ENCODE measurements at places on chromosomes 5 and 9. TPM values are rescaled to one million over a fixed set of nuclear protein-coding genes. Genes with fewer than 3 reads are reported as not detected.

DNA sequence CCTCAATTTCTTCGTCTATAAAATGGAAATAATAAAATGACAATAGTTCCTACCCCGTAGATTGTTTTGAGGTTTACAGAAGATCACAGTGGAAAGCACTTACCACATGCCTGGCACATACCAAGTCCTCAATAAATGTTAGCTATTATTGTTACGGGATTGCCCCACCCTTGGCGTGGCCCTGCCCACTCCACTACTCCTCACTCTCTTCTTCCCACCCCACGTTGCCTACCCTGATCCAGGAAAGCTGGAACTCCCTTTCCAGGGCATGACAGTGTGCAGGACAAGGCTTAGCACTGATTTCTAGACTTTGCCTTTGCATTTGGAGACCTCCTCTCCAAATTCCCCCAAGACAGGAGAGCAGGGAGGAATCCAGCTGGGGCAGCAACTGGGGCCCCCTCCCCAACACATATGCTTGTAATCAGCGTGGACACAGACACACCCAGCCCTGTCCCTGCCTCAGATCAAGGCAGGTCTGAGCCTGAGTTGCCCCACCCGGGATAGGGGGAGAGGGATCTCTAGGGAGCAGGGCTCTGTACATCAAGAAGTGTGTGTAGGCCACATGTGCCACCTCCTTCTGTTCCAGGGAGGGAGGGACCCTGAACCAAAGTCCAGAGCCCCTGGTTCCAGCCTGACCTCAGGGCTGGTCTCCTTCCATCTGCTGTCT is 6.7 kb downstream of the SLC4A9 start:
- DNase-seq = no peak
- H3K36me3 ChIP-seq = no peaks in the 10 kb centered on the region
- no peaks in the 10 kb centered on the region for H3K27me3 ChIP-seq
- H3K4me1 ChIP-seq = no peaks in the 10 kb centered on the region

DNA sequence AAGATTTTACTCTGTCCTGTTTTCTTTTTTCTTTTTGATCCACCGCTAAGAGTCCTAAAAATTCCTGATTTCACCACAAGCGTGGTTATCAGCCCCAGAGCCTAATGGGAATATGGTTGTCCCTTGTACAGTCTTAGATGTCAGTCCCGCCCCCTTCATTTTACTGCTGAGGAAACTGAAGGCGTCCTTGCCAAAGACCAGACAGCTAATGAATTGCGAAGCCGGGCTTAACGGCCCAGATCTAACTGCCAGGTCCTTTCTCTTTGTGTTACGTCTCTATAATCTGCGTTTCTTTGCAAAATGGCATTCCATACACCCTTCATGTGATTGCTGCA is 497 bp downstream of the NSA2 start:
- no peaks in the 10 kb centered on the region for H3K27me3 ChIP-seq
- peak overlapping the region; percentile 98 for H3K4me3 ChIP-seq
- peaks cover 14% of the 10 kb centered on the region for H3K36me3 ChIP-seq
- peaks cover 10% of the 10 kb centered on the region for H3K4me1 ChIP-seq

DNA sequence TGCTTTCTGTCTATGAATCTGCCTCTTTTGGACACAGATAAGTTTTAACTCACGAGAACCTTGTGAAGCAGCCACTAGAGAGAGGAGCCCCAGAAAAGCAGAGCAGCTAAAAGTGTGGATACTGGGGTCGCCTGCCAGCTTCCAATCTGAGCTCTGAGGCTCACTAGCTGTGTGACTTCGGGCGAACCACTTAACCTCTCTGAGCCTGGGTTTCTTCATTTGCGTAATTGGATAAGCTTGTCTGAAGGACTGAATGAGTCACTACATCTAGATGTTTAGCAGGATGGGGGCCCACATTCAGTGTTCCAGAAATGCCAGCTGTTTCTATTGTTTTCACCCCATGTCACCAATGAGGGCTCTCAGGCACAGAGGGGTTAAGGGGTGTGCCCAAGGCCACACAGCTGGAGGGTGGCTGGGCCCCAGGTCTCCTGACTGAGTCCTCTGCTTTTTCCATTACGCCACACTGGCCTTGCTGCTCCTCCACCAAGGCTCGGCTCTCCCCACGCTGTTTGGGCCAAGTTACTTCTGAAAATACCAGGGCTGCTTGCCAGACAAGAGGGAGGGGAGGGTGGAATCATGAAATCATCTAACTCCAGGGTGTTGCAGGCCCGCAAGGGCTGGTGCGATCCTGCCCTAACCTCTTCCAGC is 36.2 kb downstream of the SH3PXD2B start:
- peaks cover 3% of the 10 kb centered on the region for H3K36me3 ChIP-seq
- no peaks in the 10 kb centered on the region for H3K27me3 ChIP-seq
- H3K27ac ChIP-seq = peak overlapping the region; percentile 75
- DNase-seq = peak; percentile 97
- H3K4me3 ChIP-seq = no peak overlapping the region

DNA sequence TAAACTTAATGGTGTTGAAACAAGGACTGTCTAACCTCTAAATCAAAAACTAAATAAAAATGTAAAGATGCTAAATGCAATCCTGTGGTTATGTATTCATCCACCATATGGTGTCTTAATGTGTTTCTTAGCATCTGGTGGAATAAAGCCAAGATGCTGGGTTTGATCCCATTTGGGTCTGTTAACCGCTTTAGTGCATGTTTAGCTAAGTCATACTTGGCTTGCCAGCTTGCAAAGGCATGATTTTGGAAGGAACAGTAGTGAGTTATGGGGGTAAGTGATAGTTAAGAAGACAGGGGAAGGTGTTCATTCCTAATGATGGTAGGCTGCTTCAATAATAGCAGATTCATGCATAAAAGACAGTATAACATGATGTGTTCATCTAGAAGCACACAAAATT is 139.0 kb upstream of the SLC27A6 start:
- H3K36me3 ChIP-seq = no peaks in the 10 kb centered on the region
- H3K27ac ChIP-seq = no peak overlapping the region
- no peak for DNase-seq
- no peaks in the 10 kb centered on the region for H3K27me3 ChIP-seq

DNA sequence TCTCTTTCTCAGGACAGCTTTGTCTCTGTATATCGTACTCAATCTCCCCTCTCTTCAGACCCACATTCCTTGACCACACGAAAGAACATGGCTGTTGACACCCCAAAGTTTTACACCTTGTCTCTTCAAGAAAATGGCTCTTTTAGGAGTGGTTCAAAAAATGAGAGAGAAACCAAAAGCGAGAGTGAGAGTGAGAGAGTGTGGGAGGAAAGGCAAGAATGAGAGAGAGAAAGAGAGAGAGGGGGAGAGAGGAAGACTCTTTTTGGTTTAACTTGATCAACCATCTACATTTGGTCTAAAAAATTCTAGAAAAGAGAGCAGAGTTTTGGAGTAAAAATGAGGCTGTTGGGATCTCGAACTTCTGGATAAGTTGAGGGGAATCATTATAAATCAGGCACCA is 581.8 kb upstream of the WWC1 start:
- H3K27ac ChIP-seq = no peak overlapping the region
- no peak overlapping the region for H3K4me3 ChIP-seq
- no peaks in the 10 kb centered on the region for H3K27me3 ChIP-seq
- H3K4me1 ChIP-seq = no peaks in the 10 kb centered on the region
- DNase-seq = no peak

- no peak for DNase-seq
- H3K4me1 ChIP-seq = peaks cover 20% of the 10 kb centered on the region
- H3K36me3 ChIP-seq = no peaks in the 10 kb centered on the region
- no peaks in the 10 kb centered on the region for H3K27me3 ChIP-seq
- H3K4me3 ChIP-seq = no peak overlapping the region
- H3K27ac ChIP-seq = no peak overlapping the region
These were observed 11.6 kb upstream of the TNFAIP8 start for GRCh38 chr5:119344231-119344630.

- H3K4me3 ChIP-seq = no peak overlapping the region
- no peak overlapping the region for H3K27ac ChIP-seq
- DNase-seq = no peak
- peaks cover 10% of the 10 kb centered on the region for H3K4me1 ChIP-seq
- H3K27me3 ChIP-seq = no peaks in the 10 kb centered on the region
These were observed 16.0 kb downstream of the S1PR3 start for GRCh38 chr9:89006996-89007967.

- no peak overlapping the region for H3K27ac ChIP-seq
- no peak for DNase-seq
- no peaks in the 10 kb centered on the region for H3K4me1 ChIP-seq
- H3K27me3 ChIP-seq = no peaks in the 10 kb centered on the region
- H3K36me3 ChIP-seq = no peaks in the 10 kb centered on the region
- no peak overlapping the region for H3K4me3 ChIP-seq
These were observed 1.5 kb downstream of the CATSPER3 start for GRCh38 chr5:134969166-134969565.

DNA sequence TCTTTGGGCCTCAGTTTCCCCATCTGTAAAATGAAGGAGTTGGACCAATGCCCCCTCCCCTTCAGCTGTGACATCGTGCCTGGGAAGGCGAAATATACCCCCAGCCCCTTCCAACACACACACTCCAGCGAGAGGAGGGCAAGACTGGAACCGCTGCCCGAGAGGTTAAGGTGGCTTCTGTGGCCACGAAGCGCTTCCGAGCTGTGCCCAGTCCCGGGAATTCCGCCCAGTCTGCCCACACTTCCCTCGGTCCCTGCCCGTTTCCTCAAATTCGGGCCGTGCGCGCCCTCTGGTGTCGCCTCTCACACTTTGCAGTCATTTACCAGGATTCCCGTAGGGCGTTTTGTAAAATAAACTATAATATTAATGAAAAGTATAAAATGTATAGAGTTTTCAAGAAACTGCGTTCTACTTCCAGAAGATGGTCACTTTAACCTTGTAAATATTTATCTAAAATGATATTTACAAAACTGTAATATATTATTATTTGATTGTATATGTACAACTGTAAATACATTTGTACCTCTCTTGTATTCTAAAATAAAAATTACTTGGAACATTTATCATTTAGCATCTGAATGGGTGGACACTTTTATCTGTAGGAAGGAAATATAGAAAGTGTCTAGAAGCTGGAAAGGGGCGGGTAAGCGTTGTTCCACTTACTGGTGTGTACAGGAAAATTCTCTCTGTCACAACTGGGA is 11.0 kb upstream of the EXOSC2 start:
- H3K27me3 ChIP-seq = peaks cover 7% of the 10 kb centered on the region
- peak; percentile 32 for DNase-seq
- no peaks in the 10 kb centered on the region for H3K36me3 ChIP-seq
- no peak overlapping the region for H3K27ac ChIP-seq

The CNTNAP3 gene
- 2.7 TPM for total RNA-seq

The PDLIM4 gene
- 56.6 TPM for total RNA-seq

Data from astrocyte (in vitro differentiated cells and primary cell).